ENCODE measurements at places on chromosomes 5 and 9. TPM values are rescaled to one million over a fixed set of nuclear protein-coding genes. Genes with fewer than 3 reads are reported as not detected.

GRCh38 chr5:149827086-149827485, 97.0 kb downstream of the PPARGC1B start:
- DNase-seq = no peak
- H3K36me3 ChIP-seq = peaks cover 6% of the 10 kb centered on the region
- no peaks in the 10 kb centered on the region for H3K27me3 ChIP-seq

The PCDHGC5 gene
- 1.4 TPM for total RNA-seq

The PDE6A gene
- total RNA-seq = 0.09 TPM

The FAM81B gene
- total RNA-seq = not detected

The ADGRD2 gene
- total RNA-seq = not detected

DNA sequence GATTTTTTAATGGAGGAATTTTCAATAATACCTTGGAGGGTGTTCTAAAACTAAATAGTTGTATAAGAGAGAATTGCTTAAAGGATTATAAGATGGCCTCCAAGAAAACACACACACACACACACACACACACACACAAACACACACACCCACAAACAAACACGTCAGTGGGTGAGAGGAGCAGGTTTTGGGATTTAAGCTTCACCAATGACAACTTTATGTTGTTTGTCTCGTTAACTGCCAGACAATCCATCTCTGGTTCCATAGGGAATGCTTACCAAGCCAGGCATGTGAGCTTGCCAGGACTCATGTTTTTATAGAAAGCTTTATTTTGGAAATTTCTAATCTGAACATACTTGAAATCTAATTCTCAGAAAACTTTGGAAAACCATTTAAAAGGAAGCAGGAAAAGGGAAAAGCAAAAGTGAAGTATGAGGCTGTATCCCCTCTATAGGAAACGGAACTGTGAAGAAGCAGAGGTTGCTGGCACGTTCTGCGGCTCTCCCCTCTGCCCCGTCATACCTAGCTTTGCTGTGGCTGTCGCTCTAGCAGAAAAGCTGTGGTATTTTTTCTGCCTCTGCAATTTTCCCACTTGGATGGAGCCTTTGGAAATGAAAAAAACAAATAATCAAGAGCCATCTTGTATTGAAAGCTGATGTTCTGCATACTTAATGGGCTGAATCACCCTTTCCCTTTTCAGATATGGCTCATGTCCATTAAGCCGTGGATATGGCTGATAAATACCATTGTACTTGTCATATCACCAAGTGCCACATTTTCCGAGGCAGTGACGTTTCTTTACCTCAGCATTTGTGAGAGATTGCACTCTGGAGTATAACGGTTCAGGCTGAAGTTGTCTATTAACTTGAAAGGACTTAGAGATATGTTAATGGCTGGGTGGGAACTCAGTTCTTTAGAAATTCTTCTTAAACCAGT, 112.7 kb downstream of the NTRK2 start:
- no peaks in the 10 kb centered on the region for H3K27me3 ChIP-seq
- H3K36me3 ChIP-seq = no peaks in the 10 kb centered on the region

DNA sequence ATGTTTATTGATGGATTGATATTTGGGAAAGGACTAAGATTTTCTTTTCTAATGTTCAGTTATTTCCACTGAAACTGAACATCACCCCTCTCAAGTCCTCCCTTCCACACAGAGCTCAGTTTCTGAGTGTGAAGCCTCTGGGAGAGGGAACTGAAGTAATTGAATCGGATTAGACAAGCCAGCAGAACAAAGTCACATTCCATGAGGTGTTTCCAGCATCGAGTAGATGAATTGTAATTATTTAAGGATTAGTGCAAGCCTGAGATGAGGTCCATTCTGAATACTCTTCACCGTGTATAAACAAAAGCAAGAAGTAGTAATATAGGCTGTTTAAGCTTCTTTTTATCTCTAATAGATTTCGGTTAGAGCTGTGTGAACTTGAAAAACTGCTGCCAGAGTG, 2060.5 kb downstream of the MAT2B start:
- no peaks in the 10 kb centered on the region for H3K36me3 ChIP-seq
- DNase-seq = no peak
- no peaks in the 10 kb centered on the region for H3K4me1 ChIP-seq
- no peak overlapping the region for H3K27ac ChIP-seq
- no peaks in the 10 kb centered on the region for H3K27me3 ChIP-seq

The MEIKIN gene
- not detected for total RNA-seq

DNA sequence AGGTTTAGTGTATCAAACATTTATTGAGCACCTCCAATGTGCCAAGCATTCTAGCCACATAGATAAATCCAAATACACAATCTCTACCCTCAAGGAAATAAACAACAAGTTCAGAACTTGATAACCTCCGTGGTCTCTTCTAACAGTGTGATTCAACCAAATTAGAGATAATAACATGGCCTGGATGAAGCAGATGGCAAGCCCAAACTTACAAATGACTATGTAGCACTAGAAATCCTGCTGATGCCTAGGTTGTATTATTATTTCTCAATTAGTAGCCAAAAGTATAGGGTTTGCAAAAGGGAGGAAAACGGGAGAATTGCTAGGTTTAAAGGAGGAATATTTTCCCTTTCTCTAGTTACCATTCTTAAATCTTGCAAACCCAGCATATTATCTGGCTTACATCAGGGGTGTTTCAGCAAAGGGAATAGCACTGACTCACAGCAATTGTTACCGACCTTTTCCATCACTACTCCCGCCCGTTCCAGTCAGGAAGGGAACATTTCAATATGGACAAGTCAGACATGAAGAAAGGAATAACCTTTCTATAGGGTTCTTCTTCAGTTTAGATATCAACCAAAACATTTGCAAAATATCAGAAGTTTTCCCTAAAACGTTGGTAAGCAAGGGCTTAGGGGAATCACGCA, 2.3 kb downstream of the DPYSL3 start:
- H3K36me3 ChIP-seq = no peaks in the 10 kb centered on the region
- peak overlapping the region; percentile 33 for H3K27ac ChIP-seq
- H3K4me1 ChIP-seq = peaks cover 4% of the 10 kb centered on the region
- no peak for DNase-seq

GRCh38 chr9:110178281-110178680, 29.7 kb downstream of the C9orf152 start:
- no peak overlapping the region for H3K27ac ChIP-seq
- no peaks in the 10 kb centered on the region for H3K27me3 ChIP-seq
- no peaks in the 10 kb centered on the region for H3K4me1 ChIP-seq

DNA sequence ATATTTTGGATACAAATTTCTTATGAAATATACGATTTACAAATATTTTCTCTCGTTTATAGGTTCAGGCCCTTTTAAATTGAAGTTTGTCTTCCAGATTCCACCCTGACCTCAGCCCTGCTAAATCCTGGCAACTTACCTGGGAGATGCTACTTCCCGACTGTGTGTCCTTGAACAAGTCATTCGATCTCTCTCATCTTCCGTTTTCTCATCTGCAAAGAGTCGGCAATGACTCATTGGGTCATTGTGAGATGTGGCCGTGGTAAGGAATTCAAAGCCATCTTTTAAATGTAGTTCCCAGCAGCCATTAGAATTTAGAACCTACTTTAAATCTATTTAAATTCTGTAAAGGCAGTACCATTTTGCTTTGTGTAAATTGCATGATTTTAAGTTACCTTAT, 72.5 kb downstream of the LHX2 start:
- no peak for DNase-seq
- no peak overlapping the region for H3K27ac ChIP-seq
- no peaks in the 10 kb centered on the region for H3K27me3 ChIP-seq
- H3K36me3 ChIP-seq = no peaks in the 10 kb centered on the region
- no peaks in the 10 kb centered on the region for H3K4me1 ChIP-seq

The NEURL1B gene
- total RNA-seq = 25.0 TPM

The SLC34A3 gene
- 0.23 TPM for total RNA-seq

The NOXA1 gene
- 6.5 TPM for total RNA-seq

DNA sequence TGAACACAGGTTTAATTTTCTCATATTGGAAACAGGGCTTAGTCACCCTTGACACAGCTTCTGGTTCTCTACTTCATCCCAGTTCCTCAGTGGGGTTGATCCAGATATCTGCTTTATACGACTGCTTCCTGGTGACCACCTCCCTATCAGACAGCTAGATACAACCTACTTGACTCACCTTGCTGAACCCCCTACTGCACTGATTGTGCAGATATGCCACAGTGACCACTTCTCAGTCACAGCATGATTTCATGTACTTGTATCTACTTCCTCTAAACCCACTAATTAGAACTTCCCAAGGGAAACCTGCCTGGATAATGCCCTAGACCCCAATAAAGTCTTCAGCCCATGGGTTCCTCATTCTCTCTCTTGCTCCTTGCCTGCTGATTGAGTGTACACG, 18.4 kb upstream of the RFK start:
- no peaks in the 10 kb centered on the region for H3K27me3 ChIP-seq
- no peak for DNase-seq
- no peaks in the 10 kb centered on the region for H3K36me3 ChIP-seq
- H3K4me1 ChIP-seq = no peaks in the 10 kb centered on the region

The SAXO1 gene
- 0.12 TPM for total RNA-seq

GRCh38 chr9:2106666-2107065, 91.5 kb downstream of the SMARCA2 start:
- DNase-seq = no peak
- H3K27me3 ChIP-seq = no peaks in the 10 kb centered on the region
- H3K4me1 ChIP-seq = peaks cover 8% of the 10 kb centered on the region
- H3K27ac ChIP-seq = no peak overlapping the region

- no peak overlapping the region for H3K4me3 ChIP-seq
- H3K27me3 ChIP-seq = no peaks in the 10 kb centered on the region
- no peaks in the 10 kb centered on the region for H3K36me3 ChIP-seq
- no peak for DNase-seq
Observed at GRCh38 chr5:83672646-83673045, 48.0 kb downstream of the HAPLN1 start.

DNA sequence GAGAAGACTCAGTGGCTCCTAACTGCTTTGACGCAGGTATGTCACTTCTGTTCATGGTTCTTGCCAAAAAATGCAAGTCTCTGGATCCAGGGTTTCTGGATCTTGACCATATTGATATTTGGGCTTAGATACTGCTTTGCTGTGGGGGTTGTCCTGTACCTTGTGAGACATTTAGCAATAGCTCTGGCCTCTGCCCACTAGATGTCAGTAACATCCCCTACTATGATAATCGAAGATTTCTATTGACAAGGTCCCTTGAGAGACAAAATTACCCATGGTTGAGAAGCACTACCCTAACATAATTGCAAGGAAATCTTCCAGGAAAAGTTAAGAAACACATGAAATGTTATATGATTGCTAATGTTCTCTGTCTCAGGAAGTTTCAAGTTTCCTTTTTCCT, 285.4 kb downstream of the TMEM232 start:
- no peaks in the 10 kb centered on the region for H3K36me3 ChIP-seq
- H3K4me1 ChIP-seq = no peaks in the 10 kb centered on the region
- no peak overlapping the region for H3K27ac ChIP-seq
- no peaks in the 10 kb centered on the region for H3K27me3 ChIP-seq
- DNase-seq = no peak

DNA sequence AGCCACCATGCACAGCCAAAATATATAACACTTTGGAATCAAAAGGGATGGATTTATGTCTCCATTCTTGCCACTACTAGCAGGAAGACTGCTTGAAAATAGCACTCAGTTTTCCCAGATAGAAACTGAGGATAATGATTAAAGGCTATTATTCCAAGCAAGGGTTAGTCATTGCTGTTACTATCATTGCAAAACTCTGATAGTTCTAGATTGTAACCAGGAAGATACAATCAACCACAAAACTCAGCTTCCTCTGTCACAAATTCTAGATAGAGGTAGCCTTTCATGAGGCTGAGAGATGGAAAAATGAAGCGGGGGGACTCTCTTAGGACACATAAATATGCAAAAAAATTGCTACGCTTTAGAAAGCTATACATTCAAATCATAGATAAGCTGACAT, 3.1 kb downstream of the ANXA1 start:
- peak overlapping the region; percentile 58 for H3K4me3 ChIP-seq
- H3K27ac ChIP-seq = peak overlapping the region; percentile 90
- H3K36me3 ChIP-seq = peaks cover 17% of the 10 kb centered on the region
- peaks cover 57% of the 10 kb centered on the region for H3K4me1 ChIP-seq
- DNase-seq = no peak

- H3K4me3 ChIP-seq = no peak overlapping the region
- H3K4me1 ChIP-seq = no peaks in the 10 kb centered on the region
- no peaks in the 10 kb centered on the region for H3K27me3 ChIP-seq
- H3K27ac ChIP-seq = no peak overlapping the region
- H3K36me3 ChIP-seq = no peaks in the 10 kb centered on the region
Observed at GRCh38 chr5:60710362-60710761, 10.4 kb upstream of the DEPDC1B start.

All from upper lobe of right lung (tissue), 1 donor.